Jurkat, Clone E6-1 (cell line): ENCODE measurements at places on chromosomes 3 and 15.

DNA sequence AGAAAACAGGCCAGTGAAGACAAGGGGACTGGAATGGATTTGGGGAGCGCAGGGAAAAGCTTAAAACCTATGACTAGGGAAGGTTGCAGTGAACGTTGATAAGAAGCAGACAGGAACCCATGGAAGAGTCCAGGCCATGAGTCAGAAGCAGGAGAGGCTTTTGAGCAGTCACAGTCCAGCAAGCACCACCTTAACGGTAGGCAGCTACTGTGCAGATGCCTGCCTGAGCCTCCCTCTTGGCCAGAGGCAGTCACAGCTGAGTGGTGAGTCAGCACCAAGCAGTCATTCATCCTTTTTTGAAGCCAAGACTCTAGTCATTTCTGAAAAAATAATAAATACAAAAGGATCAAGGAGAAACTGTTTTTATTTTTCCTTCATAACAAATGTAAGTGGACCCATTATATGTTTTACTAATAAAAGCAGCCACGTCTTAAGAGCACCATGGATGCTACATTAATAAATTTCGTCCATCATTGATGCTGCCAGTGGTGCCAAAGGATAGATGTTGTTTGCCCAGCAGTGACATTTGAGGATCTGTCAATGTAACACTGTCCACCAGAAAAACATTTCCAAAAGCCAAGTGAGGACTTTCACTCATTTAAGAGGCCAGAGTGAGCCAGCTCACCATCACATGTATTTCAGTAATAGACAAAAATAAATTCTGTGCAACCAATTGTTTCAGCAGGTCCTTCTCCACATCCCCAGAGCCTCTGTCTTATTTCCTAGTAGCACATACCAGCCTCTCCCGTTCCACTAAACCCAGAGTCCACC, 42.1 kb upstream of the ACTC1 start:
- no peak for DNase-seq

GRCh38 chr15:56639631-56640030, 93.7 kb downstream of the ZNF280D start:
- DNase-seq, result no peak

DNA sequence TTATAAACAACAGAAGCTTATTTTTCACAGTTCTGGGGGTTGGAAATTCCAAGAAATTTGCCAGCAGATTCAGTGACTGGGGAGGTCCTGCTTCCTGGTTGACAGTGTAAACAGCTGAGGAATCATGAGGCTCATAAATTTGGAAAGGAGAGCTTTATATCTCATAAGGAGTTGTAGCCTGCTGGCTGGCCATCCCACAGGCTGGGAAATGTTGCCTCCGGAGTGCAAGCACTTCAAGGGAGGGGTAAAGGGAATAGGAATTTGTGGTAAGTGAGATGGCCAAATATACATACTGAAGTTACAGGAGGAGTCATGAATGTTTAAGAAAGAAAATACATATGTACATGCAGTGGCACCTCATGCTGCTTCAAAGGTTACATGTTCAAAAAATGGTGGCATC, 217.2 kb upstream of the CBLB start:
- DNase-seq, result no peak

DNA sequence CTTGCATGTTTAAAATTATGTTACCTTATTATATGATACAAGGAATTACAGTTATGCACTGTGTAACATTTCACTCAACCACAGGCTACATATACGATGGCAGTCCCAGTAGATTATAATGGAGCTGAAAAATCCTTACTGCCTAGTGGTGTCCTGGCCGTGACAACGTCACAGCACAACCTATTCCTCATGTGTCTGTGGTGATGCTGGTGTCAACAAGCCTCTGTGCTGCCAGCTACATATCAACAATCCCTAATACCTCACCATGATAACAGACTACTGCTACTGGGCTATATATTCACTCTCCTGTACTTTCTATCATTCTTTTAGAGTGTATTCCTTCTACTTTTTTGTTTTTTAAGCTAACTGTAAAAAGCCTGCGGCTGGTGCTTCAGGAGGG, 80.2 kb upstream of the OCA2 start:
- no peak for DNase-seq

- no peak for DNase-seq
Observed at GRCh38 chr3:4776399-4776979, 202.7 kb upstream of the BHLHE40 start.

DNA sequence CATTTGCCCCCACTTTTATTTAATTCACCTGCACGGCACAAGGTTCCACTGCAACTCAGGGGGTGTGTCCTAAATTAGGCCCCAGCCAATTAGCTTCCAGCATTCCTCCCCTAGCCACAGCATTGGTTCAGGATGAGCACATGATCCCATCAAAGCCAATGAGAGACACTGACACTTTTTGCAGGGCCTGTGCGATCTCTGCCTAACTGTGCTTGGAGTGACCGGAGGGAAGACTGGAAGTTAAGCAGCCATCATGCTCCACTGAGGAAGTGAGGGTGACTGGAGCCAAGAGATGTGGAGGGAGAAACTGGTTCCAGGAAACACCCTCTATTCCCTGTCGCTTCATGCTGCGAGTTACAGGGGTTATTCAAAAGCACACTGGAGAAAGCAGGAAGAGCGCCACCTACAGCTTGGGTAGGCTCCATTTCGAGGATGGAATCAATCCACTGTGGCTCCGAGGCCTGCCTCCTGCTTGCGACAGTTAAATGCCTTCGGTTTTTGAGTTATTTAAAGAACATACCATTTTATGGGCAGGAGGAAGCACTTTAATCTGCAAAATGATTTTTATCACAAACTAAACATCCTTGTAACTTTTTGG, 122.2 kb upstream of the WNT5A start:
- DNase-seq, result no peak

- DNase-seq, result no peak
Observed at GRCh38 chr3:707041-707440, 385.8 kb upstream of the CNTN6 start.

DNA sequence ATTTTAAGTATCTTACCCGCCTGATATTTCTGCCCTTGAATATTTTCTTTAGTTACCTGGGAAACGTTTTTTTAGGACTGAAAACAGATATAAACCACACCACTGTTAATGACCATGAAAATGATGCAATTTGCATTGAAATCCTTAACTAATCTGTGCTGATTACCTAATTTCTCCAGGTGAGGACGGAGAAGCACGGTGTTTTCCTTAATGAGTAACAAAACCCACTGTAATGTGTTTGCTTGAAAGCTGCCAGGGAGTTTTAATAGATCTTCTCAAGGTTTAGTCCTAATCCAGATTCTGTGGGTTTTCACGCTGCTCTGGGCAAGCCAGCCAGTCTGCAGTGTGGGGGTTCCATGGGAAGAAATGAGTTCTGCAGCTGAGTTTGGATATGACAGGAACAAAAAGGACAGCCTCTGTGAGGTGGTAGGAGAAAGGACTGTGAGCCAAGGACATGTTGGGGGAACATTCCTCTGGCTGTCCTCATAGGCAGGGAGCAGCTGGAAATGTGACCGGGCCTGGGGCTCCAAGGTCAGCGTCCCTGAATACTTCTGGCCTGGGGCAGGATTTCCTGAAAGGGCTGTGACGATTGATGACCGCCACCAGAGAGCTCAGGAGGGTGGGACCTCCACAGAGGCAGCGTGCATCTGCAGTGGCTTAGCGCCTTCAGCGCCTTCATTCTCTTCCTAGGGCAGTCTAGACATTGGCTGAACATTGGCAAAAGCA, 18.6 kb downstream of the THSD4 start:
- DNase-seq, result no peak

- no peak for DNase-seq
Observed at GRCh38 chr3:40878464-40878905, 320.8 kb upstream of the CTNNB1 start.

DNA sequence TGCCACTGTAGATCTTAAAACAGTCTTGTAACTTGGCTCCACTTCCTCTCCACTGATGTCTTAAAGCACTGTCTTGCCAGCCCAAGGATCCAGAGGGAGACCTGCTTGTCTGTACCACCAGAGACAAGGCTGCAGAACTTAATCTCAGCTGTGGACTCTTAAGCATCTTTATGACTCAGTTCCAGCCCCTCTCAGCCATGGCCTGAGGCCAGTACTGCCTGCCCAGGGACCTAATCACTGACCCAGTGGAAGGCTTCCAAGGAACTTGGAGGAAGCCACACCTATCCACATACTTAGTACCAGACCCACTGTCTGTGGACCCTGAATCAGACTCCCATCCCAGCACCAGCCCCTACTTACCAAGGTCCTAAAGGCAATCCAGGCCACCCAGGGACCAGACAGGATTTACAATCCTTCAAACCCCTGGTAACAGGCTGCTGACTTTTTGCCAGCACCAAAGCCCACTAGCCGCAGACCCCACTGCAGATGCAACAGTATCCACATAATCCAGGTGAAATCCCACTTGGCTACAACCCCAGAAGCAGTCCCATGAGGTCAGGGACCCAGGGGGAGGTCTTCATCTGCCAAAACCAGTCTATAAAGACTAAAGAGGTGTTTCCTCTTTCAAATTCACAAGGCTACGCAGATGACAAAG, 41.9 kb upstream of the PRR20G start:
- DNase-seq, result no peak

- DNase-seq, result no peak
Observed at GRCh38 chr3:178618896-178619295, 82.7 kb downstream of the KCNMB2 start.

- DNase-seq, result no peak
Observed at GRCh38 chr3:160115387-160115786, 109.8 kb upstream of the C3orf80 start.

DNA sequence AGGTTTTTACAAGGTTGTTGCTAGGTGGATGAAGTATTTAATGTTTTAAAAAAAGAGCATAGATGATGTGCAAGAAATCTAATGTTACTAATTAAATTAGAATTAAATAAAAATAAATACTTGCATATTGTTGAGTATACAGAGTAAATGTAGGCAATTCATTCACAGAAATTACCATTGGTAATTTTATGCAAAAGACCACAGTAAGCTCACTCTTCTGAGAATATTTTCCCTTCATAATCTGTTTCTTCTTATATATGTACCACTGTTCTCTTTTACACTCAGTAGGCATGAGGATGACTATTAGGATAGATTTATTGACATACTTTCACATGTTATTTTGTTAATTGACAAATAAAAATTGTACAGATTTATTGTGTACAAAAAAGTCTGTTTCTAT, 681.2 kb upstream of the NECTIN3 start:
- DNase-seq, result no peak

DNA sequence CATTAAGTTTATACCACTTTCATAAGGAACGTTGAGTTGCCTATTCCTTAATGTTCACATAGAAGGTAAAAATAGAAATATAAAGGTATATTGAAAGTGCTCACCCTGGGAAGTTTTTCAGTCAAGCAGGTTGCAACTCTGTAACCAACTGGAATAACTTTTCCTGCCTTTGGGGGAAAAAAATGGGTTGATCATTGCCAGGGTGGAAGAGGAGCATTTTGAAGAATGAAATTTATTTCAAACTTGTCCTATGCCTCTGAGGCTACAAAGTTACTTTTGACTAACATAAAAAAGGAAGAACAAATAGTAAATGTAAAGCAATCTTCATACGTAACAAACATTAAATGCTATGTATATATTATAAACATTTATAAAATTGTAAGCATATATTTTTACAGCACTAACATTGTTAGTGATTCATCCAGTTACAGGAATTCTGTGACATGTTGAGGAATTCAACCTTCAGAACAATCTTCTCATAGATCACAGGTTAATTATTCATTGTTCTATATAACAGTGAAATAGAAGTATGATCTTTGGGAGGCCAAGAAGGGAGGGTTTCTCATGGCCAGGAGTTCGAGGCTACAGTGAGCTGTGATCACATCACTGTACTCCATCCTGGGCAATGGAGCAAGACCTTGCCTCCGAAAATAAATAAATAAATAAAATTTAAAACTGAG, 13.5 kb downstream of the EFHB start:
- no peak for DNase-seq

DNA sequence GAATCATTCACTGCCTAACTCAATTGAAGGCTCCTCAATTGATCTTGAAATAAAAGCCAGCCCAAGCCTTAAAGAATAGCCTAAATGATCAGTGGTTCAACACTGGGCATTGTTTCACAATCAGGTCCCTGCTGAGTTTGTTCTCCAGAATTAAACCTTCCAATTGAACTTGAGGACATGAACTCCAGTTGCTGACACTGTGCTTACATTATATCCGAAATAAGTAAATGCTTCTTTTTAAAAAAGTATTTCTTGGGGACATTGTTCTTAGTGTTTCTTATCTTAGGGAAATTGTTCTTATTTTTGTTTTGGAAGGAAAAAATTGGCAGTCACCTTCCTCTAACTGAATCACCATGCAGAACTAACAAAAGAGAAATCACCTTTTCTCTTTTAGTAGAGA, 450.2 kb downstream of the RBMS3 start:
- no peak for DNase-seq

DNA sequence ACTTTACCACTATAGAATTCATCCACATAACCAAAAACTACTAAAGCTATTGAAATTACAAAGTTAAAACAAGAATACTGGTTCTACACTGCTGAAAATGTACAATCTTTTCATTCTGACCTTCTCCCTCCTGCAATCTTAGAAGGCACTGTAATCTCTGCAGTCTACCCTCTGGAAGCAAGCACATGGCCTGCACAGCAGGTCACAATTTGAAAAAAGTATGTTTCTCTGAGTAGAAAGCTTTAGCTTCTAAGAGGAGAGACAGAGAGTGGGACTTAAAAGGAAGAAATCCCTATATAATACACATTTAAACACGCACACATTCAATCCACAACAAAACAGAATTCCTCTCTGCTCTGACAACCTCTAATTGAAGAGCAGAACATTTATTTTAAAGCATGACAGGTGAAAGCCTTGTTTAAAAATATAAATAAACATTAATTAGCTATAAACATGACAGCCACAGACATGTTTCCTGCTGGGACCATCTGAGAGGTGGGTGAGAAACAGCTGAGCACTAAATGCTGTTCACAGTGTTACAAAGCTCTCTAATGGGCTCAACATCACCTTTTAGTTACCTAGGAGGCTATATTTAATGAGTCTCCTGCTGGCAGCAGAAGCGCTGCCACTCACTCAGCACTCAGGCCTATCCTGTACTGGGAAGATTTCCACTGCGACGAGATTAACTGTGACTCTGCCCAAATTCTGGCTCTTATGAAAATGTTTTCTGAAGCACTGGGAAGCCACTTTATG, 447.4 kb downstream of the AGBL1 start:
- DNase-seq, result no peak

DNA sequence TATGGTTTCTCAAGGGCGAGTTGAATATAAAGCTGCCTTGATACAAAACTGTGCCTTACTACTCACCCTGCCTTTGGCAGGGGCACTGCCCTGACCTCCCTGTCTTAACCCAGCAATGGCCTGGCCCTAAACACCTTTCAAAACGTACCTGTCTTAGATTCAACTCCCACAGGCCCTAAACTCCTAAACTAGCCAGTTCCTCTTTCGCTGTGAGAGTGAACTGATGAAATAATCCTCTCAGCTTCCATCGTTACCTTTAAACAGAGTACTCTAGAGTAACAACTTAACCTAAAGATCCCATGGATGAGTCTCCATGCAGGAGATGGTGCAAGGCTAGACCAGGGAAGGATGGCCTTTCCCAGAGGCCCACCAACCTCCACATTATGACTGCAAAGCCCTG, 133.0 kb upstream of the THBS1 start:
- no peak for DNase-seq

GRCh38 chr15:77085297-77085696, 14.4 kb upstream of the TSPAN3 start:
- DNase-seq, result no peak

GRCh38 chr15:85354461-85354860, 25.9 kb upstream of the AKAP13 start:
- no peak for DNase-seq

GRCh38 chr15:101413239-101413638, 76.3 kb downstream of the PCSK6 start:
- no peak for DNase-seq
